Hypothalamus (tissue), 51 donors: ENCODE measurements at places on chromosomes 11 and 22.

DNA sequence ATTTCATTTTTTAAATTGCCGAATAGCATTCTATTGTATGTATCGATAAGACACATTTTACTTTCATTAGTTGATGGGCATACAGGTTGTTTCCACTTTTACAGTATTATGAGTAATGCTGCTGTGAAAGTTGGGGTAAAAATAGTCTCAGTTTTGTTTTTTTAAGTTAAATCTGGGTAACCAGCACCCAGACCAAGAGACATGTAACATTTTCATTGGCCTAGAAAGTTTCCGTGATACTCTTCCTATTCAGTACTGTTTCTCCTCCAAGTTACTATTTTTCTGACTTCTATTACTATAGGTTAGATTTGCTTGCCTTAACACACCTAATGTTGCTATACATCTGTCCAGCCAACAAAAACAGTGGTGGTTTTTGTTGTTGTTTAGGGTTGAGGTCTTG lies 12.3 kb downstream of the IPO7 start:
- DNase-seq, result no peak

DNA sequence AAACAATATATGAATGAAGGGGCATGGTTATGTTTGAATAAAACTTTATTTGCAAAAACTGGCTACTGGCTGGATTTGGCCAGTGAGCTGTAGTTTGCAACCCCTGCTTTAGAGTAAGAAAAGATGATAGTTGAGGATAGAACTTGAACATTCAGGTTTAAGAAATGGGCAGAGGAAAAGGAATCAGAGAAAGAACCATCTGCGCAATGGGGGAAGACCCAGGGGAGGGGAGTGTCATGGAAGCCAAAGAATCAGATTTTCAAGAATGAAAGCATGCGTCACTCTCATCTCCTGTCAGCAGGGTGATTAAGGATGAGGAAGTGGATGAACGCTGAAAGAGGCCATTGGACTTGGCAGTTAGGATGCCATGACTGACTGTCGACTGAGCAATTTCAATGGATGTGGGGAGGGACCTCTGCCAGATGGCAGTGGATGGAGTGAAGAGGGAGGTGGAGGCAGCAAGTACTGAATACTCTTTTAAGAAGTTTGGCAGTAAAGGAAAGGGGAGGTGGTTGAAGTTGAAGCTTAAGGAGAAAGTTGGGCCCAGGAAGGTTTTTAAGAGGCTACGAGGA lies 21.2 kb downstream of the FAT3 start:
- peak; percentile 4 for DNase-seq

- DNase-seq, result no peak
Measured at GRCh38 chr11:453564-453963, 3.5 kb downstream of the PTDSS2 start.

DNA sequence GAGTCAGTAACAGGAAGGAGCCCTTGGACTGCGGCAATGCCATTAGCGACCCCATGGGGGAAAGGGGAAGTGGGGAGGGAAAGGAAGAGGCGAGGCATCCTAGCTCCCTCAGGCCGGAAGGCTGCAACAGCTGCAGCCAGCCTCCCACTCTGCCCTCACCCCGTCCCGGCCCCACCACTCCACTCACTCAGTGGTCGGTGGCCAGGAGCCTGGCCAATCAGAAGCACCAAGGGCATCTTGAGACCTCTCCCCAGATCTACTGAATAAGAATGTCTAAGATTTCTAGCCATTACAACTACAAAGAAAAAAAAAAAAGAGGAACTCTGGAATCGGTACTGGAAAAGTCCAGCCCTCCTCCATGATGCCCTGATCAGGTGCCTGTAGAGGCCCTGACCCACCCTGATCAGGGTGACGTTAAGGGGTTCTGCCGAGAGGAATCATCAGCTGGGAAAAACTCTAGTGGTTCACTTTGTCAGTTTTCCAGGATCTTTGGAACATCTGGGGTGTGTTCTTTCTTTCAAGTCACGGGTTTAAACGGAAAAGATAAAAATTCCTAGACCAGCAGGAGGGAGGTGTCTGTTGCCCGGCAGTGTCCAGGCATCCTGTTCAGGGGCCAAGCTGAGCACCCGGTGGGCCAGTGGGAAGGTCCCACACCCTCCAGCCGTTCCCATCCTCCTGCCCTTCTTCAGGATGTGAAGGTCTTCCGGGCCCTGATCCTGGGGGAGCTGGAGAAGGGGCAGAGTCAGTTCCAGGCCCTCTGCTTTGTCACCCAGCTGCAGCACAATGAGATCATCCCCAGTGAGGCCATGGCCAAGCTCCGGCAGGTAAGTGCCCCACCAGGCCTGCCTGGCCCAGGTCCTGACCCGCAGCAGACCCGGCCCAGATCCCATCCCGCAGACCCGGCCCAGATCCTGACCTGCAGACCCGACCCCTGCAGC lies 14.4 kb downstream of the OAF start:
- no peak for DNase-seq

DNA sequence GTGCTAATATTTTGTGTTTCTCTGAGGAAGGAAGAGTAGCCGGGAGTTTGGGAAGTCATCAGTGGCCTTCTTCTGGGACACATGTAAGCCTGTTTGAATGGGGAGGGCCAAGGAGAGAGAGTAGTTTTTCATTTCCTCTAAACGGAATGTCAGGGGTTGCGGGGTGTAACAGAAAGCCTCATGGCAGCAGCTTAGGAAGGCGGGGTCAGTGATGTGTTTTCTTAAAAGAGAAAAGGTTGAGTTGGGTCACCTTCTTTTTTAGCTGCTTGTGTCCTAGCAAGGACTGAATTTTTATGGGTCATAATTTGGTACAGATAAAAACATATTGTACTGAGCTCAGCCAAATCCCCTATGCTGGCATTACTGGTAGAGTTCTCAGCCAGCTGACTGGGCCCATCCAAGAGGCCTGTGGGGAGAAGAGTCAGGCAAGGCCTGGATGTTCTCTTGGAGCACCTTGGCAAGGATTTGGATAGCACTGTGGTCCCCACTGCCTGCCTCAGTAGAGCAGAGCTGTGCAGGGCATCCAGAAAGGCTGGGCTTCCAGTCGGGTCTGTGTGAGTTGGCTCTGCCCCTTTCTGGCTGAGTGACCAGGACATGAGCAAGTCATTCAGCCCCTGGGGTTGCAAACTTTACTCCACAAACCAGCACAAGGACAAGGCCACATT lies 29.4 kb upstream of the NAV2 start:
- DNase-seq, result peak; percentile 53

GRCh38 chr11:11537871-11538270 lies 83.9 kb downstream of the GALNT18 start:
- DNase-seq, result no peak

GRCh38 chr11:69320756-69321741 lies 27.1 kb downstream of the MYEOV start:
- DNase-seq, result no peak

- no peak for DNase-seq
Measured at GRCh38 chr22:26486394-26486793, 2.7 kb downstream of the SRRD start.

GRCh38 chr22:38531251-38531938 lies 25.3 kb upstream of the DDX17 start:
- DNase-seq, result no peak

DNA sequence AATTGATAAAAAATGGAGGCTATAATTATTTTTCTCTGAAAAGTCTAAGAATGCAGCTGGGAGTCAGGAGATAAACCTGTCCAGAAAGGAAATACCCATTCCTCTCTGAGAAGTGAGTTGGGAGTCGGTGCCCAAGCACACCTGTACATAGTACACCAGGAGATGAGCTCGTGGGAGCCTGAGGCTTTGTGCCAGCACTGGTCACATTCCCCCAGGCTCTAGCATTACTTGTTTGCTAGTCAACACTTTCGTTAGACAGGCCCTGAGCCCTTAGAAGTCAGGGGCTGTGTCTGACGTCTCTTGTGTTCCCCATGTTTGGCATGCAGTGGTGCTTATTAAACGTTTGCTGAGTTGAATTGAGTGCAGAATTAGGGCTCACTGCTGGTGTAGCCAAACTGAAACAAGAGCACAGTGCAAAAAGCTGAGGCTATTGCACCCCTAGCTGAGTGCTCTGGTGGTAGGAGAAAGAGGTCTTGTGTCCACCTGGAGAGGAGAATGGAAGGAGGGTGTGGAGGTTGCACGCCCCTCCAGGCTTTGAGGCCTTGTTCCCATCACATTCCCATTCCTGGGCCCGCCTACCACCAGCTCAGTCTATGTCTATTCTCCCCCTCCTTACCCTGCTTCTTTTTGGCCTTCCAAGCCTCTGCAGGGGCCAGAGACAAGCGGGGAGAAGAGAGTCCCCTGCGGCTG lies 6.8 kb downstream of the ROBO4 start:
- no peak for DNase-seq

GRCh38 chr11:115298300-115299012 lies 205.8 kb downstream of the CADM1 start:
- DNase-seq, result no peak
